ENCODE measurements at places on chromosomes 12 and 14.

- peaks cover 4% of the 10 kb centered on the region for H3K36me3 ChIP-seq
- H3K4me1 ChIP-seq: peaks cover 29% of the 10 kb centered on the region
- H3K27me3 ChIP-seq: no peaks in the 10 kb centered on the region
- DNase-seq: no peak
These were observed 126.1 kb downstream of the SLC38A6 start for GRCh38 chr14:61106959-61107641.

GRCh38 chr14:106286697-106287290 lies 760.4 kb downstream of the TMEM121 start:
- H3K4me1 ChIP-seq: no peaks in the 10 kb centered on the region
- DNase-seq: no peak
- H3K36me3 ChIP-seq: no peaks in the 10 kb centered on the region

DNA sequence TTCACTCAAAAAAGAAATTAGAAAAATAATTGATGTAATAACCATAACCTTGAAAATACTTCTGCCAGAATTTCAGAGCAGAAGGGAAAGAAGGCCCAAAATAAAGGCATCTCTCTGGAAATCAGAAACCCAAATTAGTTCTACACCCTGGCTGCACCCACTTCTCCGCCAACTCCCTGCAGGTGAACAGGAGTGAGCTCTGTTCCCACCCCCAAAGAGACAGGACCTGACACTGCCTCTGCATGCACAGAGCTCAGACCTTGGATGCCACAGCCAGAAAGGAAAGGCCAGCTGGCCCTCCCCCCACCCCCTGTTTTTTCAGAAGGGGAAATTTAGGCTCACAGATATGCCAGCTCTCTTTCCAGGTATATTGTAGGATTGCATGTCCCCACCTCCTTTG lies 228.2 kb downstream of the BCL11B start:
- H3K4me3 ChIP-seq: no peak overlapping the region
- peaks cover 2% of the 10 kb centered on the region for H3K36me3 ChIP-seq
- H3K4me1 ChIP-seq: no peaks in the 10 kb centered on the region
- H3K27ac ChIP-seq: no peak overlapping the region
- H3K27me3 ChIP-seq: no peaks in the 10 kb centered on the region

DNA sequence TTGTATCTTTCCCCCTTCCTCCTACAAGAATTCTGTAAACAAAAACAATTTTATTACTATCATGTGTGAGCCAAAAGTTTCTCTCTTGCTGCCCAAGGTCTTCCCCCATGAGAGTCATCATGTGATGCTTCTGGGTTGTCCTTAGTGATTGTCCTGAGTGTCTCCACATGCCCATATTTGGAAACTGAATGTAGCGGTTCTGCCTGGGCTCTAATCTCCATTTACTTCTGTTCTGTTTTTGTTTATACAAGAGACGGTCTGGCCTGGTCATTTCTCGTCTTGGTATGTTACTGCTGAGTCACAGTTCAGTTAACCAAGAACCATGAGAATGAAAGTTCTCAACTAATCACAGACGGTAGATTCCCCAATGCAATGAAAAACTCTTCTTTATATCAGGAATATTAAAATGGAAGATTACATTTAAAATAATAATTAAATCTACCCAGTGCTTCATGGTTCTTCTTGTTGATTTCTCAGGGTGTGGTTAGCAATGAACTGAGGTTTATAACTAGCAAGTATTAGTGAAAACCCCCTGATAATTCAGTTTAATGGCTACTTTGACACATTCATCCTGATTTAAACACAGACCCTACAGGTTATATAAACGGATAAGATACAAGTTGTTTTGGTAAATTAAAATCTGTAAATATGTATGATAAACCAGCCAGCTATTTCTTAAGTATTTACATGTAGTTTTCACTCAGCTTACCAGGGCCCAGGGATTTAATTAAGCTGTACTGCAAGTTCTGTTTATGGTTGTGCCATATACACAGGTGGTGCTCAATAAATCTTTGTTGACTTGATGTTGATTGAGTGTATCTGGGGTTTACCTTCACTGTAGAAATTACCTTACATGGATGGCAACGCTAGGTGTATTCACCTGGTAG lies 81.1 kb downstream of the PELI2 start:
- peak; percentile 100 for DNase-seq
- H3K4me1 ChIP-seq: peaks cover 10% of the 10 kb centered on the region
- no peaks in the 10 kb centered on the region for H3K36me3 ChIP-seq

GRCh38 chr12:77599782-77600467 lies 230.8 kb upstream of the NAV3 start:
- H3K27ac ChIP-seq: peak overlapping the region; percentile 26
- DNase-seq: no peak
- H3K4me1 ChIP-seq: no peaks in the 10 kb centered on the region
- H3K27me3 ChIP-seq: no peaks in the 10 kb centered on the region
- no peaks in the 10 kb centered on the region for H3K36me3 ChIP-seq
- H3K4me3 ChIP-seq: no peak overlapping the region

- H3K4me3 ChIP-seq: no peak overlapping the region
- no peak overlapping the region for H3K27ac ChIP-seq
- DNase-seq: peak; percentile 72
- no peaks in the 10 kb centered on the region for H3K27me3 ChIP-seq
- H3K4me1 ChIP-seq: no peaks in the 10 kb centered on the region
- no peaks in the 10 kb centered on the region for H3K36me3 ChIP-seq
These were observed 165.1 kb upstream of the ATP2B1 start for GRCh38 chr12:89873745-89874144.

GRCh38 chr12:77070800-77071449 lies 5.6 kb upstream of the E2F7 start:
- H3K4me1 ChIP-seq: peaks cover 3% of the 10 kb centered on the region
- H3K4me3 ChIP-seq: no peak overlapping the region
- H3K27me3 ChIP-seq: no peaks in the 10 kb centered on the region
- no peak overlapping the region for H3K27ac ChIP-seq
- no peak for DNase-seq
- no peaks in the 10 kb centered on the region for H3K36me3 ChIP-seq

DNA sequence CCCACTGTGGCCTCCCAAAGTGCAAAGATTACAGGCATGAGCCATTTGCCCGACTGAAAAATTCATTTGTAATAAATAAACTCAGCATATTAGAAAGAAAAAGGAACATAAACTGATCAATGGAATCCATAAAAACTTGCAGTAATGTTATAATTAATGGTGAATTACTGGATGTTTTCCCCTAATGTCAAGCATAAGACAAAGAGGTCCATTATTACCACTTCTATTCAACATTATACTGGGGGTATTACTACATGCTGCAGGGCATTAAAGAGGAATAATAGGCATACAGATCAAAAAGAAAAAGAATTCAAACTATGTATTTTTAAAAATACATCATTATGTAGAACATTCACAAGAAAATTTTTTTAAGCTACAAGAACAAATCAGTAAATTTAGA lies 926.8 kb downstream of the LRFN5 start:
- H3K36me3 ChIP-seq: no peaks in the 10 kb centered on the region
- no peaks in the 10 kb centered on the region for H3K4me1 ChIP-seq
- no peak overlapping the region for H3K27ac ChIP-seq
- no peak for DNase-seq
- no peak overlapping the region for H3K4me3 ChIP-seq

- H3K4me3 ChIP-seq: no peak overlapping the region
- H3K27me3 ChIP-seq: no peaks in the 10 kb centered on the region
- H3K27ac ChIP-seq: no peak overlapping the region
- H3K36me3 ChIP-seq: no peaks in the 10 kb centered on the region
- H3K4me1 ChIP-seq: peaks cover 2% of the 10 kb centered on the region
These were observed 76.1 kb downstream of the GALNT4 start for GRCh38 chr12:89448526-89448925.

DNA sequence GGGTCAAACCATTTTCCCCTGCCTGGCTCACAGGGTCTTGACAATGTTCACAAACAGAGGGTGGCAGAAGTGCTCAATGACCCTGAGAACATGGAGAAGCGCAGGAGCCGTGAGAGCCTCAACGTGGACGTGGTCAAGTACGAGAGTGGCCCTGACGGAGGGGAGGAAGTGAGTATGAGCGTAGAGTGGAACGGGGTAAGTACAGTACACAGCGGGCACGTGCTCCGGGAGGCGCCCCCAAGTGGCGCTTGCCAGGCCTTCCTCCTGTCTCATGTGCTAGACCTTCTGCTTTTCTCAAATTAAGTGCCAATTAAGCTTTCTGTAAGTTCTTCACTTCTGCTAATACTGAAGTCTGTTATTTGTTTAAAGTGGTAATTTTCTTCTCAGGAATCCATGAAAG lies 35.9 kb downstream of the XRCC3 start:
- no peak overlapping the region for H3K4me3 ChIP-seq
- H3K27ac ChIP-seq: no peak overlapping the region
- H3K36me3 ChIP-seq: peaks cover 98% of the 10 kb centered on the region
- no peaks in the 10 kb centered on the region for H3K4me1 ChIP-seq

DNA sequence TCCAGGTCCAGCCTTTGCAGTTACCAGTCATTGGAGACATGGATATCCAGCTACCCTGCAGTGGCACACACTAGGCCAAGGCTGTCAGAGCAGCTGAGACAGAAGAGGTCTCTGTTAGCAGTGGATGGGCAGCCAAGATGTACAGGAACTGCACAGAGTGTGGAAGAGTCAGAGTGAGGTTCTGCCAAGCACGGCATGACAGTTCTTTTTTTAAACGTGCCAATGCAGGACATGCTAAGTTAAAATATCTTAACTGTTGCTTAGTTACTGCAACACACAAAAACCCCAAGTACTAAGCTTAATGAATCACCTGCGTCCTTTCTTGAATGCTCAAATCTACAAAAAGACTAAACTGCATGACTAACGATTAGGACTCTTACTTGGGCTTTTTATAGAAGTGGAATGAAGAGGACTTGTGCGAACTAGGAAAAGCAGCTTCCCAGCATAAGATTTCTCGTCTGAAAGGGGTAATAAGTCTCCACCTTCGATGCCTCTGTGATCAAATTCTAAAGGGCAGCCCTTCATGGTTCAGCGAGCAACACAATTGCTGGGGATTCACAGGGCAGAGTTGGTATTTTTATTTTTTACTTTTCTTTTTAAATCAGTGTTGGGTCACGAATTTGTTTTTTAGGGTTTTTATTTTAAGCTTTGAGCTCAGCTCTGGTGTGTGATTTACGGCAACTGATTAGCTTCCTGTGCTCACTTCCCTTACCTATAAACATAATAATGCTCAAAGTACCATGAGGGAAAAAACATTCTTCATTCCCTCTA lies 20.6 kb downstream of the MAPK1IP1L start:
- no peaks in the 10 kb centered on the region for H3K36me3 ChIP-seq
- peak overlapping the region; percentile 60 for H3K27ac ChIP-seq
- no peaks in the 10 kb centered on the region for H3K27me3 ChIP-seq
- peaks cover 8% of the 10 kb centered on the region for H3K4me1 ChIP-seq

GRCh38 chr14:105885561-105886320 lies 359.4 kb downstream of the TMEM121 start:
- no peak overlapping the region for H3K4me3 ChIP-seq
- H3K27me3 ChIP-seq: no peaks in the 10 kb centered on the region
- DNase-seq: no peak
- H3K4me1 ChIP-seq: no peaks in the 10 kb centered on the region
- H3K27ac ChIP-seq: no peak overlapping the region
- no peaks in the 10 kb centered on the region for H3K36me3 ChIP-seq

DNA sequence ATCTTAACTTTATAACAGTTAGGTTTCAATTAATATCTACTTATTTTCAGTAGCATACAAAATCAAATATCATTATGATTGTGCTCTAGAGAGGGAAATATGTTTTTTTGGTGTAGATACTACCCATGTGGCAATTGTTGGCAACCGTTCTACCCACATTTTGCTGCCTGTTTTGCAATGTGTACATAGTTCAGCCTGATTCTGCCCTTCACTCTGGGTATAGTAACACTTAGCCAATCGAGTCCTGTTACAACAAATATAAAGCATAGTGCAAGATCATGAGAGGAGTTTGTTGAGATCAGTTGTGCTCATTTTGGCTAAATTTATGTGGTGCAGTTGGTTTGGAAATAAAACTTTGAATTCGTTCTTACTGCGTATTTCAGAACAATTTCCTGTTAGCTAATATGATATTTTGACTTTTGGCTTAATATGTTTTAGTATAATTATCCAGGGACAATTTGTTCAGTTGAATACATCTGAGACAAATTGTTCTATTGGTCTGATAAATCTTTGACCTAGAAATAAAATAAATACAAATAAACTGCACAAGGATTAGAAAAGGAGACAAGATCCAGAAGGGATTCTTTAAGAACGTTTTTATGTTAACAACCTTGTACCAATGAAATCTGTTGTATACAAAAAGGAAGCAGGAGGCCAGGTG lies 76.9 kb downstream of the ATF7IP start:
- H3K36me3 ChIP-seq: peaks cover 9% of the 10 kb centered on the region
- no peaks in the 10 kb centered on the region for H3K4me1 ChIP-seq
- no peak overlapping the region for H3K4me3 ChIP-seq
- no peak for DNase-seq

GRCh38 chr12:132847363-132848356 lies 19.0 kb upstream of the GOLGA3 start:
- H3K27ac ChIP-seq: no peak overlapping the region
- DNase-seq: no peak
- no peak overlapping the region for H3K4me3 ChIP-seq
- peaks cover 83% of the 10 kb centered on the region for H3K36me3 ChIP-seq
- H3K27me3 ChIP-seq: no peaks in the 10 kb centered on the region
- H3K4me1 ChIP-seq: no peaks in the 10 kb centered on the region

DNA sequence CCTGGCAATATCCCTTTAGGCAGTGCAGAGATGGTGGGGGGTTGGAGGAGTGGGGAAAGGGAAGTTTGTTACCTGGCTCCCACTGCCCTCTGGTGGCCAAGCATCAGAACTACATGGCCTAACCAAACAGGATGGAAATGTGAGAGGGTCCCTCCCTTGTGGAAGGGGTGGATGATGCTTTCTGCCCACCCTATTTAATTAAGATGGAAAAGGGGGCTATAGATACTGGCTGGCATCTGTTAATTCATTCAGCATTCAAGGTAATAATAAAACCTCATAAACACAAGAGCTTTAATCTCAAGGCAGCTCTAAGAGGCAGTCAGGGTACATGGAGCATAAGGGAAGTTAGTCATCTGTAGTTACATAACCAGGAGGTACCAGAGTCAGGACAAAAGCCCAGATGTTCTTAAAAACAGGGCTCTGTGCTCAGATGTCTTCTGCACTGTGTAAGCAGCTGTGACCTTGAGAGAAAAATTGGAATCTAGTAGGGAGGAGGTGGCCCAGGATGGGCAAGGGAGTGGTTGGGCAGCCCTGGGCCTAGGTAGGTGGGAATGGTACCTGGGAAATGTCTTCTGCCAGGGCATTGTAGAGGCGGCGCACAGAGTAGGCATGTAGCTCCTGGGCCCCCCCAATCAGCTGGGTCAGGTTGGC lies 4.6 kb downstream of the AP1G2 start:
- peak; percentile 51 for DNase-seq
- peaks cover 75% of the 10 kb centered on the region for H3K36me3 ChIP-seq
- no peak overlapping the region for H3K27ac ChIP-seq
- H3K27me3 ChIP-seq: no peaks in the 10 kb centered on the region
- H3K4me1 ChIP-seq: peaks cover 14% of the 10 kb centered on the region
- H3K4me3 ChIP-seq: no peak overlapping the region
